Tibial nerve (tissue), 4 donors: ENCODE measurements at places on chromosomes 11 and 22. TPM values are rescaled to one million over a fixed set of nuclear protein-coding genes. Genes with fewer than 3 reads are reported as not detected.

Gene OR4A16
- total RNA-seq = not detected

Gene PANX3
- total RNA-seq = not detected

Gene GLYAT
- total RNA-seq = 0.66 TPM

Gene RAG1
- 0.39 TPM for total RNA-seq

Gene CHKB
- total RNA-seq = 78.3 TPM

Gene RAB30
- total RNA-seq = 33.5 TPM

Gene WT1
- total RNA-seq = not detected

Gene TRMU
- total RNA-seq = 50.0 TPM
